ENCODE measurements at places on chromosomes 16 and 17.

DNA sequence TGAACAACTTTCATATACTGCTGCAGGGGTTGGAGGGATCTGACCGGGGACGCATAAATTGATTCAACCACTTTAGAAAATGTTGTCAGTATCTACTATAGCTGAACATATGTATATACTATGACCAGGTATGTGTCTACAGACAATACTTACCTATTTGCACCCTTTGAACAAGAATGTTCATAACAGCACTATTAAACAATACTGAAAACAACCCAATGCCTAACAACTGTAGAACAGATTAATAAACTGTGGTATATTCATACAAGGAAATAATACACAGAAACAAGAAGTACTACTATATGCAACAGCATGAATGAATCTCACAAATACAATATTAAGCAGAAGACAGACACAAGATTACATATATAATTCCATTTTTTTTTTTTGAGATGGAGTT lies 10.5 kb downstream of the BRIP1 start:
- no peak for DNase-seq

- DNase-seq, result peak; percentile 44
Observed at GRCh38 chr16:24685539-24686432, 43.7 kb upstream of the TNRC6A start.

DNA sequence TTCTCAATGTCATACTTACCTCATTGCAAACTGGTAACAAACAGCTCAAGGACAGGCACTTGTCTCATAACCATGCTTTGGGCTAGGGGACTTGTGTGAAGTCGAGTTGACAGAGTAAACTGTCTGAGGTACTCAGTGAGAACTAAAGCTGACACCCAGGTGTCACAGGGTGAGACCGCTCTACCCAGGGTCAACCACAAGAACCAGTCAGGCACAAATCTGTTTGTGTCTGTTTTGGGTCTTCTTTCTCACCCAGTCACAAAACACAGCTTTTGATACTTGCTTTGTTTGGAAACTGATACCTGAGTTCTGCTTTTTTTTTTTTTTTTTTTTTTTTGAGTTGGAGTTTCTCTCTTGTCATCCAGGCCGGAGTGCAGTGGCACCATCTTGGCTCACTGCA lies 161.1 kb downstream of the STX8 start:
- no peak for DNase-seq

DNA sequence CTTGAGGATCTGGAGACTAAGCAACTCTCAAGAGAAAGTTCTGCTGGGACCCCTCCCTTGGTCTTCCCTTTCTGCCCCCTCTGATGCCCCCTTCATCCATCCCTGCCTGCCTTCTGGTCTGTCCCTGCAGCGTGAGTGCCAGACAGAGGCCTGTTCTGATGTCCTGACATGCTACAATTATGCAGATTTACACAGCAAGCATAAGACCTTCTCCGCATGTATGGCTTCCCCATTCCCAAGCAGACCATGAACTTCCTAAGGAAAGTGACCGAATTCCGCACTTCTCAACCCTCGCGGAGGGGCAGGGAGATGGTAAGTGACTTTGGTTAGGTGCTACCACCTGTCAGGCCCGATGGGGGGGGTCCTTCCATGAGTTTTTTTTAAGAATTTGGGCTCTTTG lies 150.1 kb upstream of the SDK2 start:
- no peak for DNase-seq

GRCh38 chr17:82237083-82237745 lies 8.4 kb downstream of the SLC16A3 start:
- DNase-seq, result no peak

GRCh38 chr17:57608369-57609124 lies 136.6 kb downstream of the CCDC182 start:
- DNase-seq, result no peak

DNA sequence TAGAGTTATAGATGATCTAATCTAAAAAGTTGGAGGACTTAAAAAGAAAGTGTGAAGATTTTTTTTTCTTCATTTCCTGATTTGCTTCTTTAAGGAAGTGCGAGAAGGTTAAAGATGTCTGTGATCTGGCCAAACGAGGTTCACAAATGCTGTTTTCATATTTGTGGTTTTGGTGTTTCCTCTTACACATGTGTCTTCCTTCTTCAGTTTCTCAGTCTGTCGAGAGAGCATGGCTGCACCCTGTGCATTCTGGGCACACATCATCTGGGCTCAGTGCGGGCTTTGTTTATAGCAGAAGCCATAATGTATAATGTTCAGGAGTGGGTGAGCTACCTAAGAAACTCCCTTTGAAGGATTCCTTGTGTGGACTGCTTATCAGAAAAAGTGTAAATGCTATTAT lies 260.4 kb upstream of the TBX2 start:
- no peak for DNase-seq

GRCh38 chr17:74239172-74239571 lies 25.8 kb downstream of the TTYH2 start:
- DNase-seq, result no peak

DNA sequence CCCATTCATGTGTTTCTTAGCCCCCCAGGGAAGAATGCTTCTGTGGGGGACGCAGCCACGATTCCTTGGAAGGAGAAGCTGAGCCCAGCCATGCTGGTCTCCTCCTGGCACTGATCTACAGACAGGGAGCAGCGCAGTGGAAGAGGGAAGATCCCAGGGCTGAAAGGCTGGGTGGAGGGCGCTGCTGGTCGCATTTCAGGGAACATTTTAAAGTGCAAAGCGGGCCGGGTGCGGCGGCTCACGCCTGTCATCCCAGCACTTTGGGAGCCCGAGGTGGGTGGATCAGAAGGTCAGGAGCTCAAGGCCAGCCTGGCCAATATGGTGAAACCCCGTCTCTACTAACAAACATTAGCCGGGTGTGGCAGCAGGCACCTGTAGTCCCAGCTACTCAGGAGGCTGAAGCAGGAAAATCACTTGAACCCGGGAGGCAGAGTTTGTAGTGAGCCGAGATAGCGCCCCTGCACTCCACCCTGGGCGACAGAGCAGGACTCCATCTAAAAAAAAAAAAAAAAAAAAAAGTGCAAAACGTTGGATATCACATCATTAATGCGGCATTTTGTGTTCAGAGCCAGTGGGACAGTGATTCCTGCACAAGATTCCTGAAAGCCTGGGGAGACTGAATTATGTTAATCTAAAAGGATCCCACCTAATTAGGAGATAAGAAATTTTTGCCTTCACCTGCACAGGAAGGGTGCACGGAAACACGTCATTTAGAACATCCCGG lies 558 bp upstream of the CHMP6 start:
- DNase-seq, result no peak

DNA sequence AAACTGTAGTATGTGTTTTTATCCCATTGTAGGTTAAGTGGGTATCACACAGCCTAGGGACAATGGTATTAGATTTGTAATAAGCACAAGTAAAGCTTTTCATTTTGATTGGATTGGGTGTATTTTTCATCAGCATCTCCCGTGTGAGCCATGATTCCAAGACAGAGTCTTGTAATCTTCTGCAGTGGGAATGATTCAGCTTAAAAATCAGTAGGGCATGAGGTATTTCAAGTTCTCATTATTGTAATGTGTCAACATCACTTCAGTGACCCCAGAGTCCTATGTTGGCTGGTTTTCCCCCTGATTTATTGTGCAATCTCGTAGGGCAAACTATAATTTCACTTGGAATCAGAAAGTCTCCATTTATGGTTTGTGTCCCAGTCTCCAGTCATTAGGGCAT lies 833.2 kb upstream of the RBFOX1 start:
- no peak for DNase-seq

DNA sequence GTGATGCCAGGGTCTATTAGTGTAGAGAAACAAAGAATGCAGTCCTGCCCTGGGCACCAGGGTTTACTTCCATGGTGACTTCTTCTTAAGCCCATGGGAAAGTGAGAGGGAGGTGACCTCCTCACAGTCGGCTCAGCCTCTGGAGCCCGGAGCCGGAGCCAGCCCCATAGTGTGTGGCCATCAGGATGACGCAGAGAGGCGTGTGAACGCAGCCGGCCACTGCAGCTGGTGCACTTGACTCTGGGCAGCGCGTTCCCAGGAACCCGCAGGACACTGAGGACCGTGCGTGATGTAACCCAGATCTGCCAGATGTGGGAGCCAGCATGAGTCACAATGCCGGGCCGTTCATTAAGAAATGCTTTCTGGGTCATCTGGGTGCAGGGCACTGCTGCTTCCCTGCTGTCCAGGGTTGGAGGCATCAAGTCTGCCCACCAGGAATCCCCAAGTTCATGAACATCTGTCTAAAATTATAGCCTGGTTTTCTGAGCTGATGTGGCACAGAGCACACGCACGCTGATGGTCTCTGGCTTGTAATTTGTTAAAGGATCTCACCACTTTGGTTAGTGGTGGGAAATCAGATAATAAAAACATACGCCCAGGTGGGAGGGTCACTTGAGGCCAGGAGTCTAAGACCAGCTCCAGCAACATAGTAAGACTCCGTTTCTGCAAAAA lies 114.1 kb downstream of the PITPNC1 start:
- peak; percentile 60 for DNase-seq

GRCh38 chr17:49843774-49844350 lies 4.0 kb downstream of the TAC4 start:
- DNase-seq, result no peak

DNA sequence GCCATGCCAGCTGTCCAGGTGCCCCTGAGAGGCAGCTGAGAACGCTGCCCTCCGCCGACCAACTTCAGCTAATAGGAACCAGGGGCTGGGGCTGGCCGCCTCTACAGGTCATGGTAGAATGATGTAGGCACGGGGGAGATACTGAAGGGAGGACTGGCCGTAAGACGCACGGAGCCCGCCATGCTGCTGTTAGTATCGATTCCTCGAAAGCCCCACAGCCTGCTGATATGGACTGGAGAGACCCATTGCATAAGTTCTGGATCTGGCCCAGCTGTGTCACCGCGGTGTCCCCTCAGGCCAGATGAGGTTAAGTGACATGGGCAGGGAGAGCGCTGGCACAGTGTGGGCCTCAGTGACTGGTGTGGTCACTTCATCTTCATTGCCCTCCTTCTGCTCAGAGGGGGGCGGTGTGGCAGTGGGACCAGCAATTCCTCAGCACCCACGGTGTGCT lies 75.6 kb downstream of the AMFR start:
- DNase-seq, result no peak

DNA sequence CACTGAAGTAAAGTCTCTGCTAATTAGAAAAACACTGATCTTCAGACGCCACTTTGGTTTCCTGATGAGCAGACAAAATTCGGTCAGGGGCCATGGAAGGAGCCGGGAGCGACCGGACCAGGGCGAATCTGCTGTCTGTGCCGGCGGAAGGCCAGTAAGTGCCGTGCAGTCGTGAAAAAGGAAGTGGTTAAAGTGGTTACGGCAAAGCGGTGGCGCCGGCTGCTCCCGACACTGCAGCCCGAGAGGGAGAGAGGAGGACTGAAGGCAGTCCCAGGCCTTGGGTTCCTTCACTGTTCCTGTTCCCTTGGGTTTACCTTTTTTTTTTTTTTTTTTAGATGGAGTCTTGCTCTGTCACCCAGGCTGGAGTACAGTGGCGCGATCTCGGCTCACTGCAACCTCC lies 17.3 kb upstream of the HEXD start:
- DNase-seq, result no peak

GRCh38 chr16:86635176-86635876 lies 57.0 kb downstream of the FOXL1 start:
- DNase-seq, result no peak

DNA sequence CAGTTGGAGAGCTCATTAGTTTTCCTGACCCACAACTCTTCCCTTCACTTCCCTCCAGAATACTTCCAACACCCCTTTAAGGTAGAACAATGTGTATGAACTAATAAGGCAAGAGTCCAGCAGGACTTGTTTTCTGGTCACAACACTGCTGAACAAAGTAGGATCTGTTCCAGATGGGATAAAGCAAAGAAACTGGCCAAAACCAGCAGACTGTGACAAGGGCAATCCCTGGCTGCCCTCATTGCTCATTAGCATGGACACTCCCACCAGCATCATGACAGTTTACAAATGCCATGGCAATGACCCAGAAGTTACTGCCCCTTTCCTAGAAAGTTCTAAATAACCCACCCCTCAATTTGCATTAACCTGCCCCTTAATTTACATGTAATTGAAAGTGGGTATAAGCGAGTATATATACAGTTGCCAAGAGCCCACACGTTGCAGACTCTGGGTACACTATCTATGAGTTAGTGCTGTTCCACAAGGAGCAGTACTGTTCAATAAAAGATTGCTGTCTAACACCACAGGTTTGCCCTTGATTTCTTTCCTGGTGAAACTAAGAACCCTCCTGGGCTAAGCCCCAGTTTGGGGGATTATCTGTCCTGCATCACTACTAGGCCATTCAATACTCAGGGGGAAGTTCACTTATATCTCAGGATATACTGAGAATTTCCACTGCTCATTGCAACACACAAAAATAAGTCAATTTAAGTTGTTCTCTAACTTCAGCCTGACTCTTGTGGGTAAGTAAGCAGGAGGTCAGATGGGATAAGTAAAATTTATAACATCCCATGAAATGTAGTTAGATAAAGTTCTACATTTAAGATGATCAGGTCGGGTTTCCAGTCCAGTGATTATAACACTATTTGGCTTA lies 82.3 kb downstream of the SSH2 start:
- no peak for DNase-seq

- DNase-seq, result no peak
Observed at GRCh38 chr17:17780922-17781590, 55.7 kb downstream of the SREBF1 start.

DNA sequence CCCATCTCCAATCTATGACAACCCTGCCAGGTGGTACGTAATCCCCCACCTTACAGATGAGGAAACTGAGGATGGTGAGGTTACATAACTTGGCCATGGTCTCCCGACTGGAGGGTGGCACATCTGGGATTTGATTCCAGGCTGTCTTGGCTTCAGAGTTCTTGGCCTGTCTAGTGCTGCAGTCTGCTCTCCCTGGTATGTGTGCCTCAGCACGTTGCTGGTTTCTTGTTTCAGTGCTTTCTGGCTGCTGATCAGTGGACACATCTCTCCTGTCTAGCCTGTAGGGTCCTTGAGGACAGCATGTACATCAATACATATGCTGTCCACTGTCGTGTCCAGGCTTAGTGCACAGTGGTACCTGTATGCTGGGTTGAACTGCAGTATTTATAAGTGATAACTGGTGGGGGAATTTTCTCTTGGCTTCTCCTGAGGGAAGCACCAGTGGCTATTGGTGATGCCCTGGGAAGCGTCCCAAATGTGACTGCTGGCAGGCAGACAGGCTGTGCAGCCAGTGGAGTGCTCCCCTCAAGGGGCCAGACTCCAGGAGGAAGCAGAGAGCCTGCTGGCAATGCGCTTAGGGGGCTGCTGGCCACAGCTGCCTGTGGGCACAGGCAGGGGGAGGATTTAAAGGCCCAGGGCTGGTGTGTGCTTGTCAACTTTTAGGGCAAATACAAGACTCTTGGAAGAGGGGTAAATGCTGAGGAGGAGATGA lies 14.4 kb downstream of the CTRL start:
- DNase-seq, result no peak

Measured in RWPE1 (cell line).